ENCODE measurements at places on chromosomes 5 and 9. TPM values are rescaled to one million over a fixed set of nuclear protein-coding genes. Genes with fewer than 3 reads are reported as not detected.
A peak's percentile ranks its signal among the peaks of the same experiment; 100 is the strongest.

DNA sequence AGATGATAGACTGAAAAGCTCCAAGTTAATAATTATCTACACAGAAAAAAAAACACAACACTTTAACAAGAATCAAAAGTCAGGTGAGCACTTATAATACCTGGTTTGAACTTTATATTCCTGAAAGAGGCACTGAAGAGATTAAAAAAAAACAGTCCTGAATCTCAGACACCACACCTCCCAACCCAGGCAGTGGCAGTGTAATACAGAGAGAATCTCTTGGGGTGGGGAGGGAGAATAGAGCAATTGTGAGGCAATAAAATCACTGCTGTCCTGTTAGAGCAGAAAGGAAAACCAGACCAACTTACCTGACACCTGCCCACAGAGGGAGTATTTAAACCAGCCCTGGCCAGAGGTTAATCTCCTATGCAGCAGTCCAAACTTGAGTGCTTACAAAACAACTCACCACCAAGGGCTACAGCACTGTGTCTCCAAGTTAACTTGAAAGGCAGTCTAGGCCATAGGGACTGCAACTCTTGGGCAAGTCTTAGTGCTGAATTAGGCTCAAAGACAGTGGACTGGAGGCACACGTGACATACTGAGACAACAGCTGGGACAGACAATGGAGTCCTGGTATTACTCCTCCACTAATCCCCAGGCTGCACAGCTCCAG lies 54.2 kb downstream of the SLCO4C1 start:
- DNase-seq, result no peak

- DNase-seq, result peak; percentile 96
These were observed at the start of gene ZNF879 for GRCh38 chr5:179023528-179024189. ZNF879 (plus strand) TSS chr5:179023804; CDS start chr5:179025005, 1,201 bp downstream.

DNA sequence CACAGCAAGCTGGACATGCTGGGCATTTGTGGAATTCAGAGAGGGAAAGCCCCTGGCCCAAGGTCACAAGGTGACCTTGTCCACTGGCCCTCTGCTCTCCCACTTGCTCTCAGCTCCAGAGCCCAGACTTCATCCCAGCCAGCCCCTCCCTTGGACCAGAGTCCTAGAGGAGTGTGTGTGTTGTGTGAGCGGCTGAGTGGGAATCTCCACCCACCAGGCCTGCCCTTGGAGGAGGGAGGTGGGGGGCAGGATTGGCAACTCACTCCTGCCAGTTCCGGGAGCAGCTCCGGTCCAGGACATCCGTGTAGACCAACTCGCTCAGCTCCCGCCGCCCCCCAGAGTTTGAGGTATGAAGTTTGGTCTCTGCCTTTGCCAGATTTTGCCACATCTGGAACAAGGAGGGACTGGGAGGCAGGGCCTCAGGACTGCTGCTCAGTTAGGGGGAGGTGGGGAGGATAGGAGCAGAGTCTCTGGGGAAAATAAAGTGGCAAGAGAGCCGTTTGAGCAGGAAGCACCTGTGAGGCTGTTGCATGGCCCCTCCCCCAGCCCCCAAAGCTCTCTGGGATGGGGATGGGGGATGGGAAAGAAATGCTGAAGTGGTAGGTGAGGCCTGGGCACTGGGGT lies 1.4 kb downstream of the MZB1 start:
- DNase-seq, result no peak

DNA sequence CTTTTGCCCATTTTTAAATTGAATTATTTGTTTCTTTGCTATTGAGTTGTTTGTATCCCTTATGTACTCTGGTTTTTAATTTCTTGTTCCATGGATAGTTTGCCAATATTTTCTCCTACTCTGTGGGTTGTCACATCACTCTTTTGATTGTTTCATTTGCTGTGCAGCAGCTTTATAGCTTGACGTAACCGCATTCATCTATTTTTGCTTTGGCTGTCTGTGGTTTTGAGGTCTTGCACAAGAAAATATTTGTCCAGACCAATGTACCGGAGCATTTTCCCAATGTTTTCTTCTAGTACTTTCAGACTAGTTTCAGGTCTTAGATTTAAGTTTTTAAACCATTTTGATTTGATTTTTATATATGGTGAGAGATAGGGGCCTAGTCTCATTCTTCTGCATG lies 36.2 kb upstream of the ZNF366 start:
- DNase-seq, result no peak

DNA sequence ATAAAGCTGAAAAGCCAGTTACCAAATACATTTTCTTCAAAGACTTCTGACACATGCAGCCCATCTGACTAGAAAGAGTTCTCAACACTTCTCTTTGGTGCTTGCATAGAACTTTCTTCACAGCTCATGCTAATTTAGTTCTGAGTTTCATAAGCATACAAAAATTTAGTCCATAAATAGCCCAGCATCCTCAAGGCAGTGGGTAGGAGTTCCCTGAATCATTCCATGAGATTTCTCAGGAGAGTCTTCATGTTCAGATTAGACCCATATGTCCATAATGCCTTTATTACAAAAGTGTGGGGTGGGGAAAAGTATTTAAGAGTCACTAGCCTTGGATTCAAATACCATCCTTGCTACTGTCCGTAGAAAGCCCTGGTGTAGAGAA lies 290.2 kb upstream of the RGMB start:
- DNase-seq, result no peak

DNA sequence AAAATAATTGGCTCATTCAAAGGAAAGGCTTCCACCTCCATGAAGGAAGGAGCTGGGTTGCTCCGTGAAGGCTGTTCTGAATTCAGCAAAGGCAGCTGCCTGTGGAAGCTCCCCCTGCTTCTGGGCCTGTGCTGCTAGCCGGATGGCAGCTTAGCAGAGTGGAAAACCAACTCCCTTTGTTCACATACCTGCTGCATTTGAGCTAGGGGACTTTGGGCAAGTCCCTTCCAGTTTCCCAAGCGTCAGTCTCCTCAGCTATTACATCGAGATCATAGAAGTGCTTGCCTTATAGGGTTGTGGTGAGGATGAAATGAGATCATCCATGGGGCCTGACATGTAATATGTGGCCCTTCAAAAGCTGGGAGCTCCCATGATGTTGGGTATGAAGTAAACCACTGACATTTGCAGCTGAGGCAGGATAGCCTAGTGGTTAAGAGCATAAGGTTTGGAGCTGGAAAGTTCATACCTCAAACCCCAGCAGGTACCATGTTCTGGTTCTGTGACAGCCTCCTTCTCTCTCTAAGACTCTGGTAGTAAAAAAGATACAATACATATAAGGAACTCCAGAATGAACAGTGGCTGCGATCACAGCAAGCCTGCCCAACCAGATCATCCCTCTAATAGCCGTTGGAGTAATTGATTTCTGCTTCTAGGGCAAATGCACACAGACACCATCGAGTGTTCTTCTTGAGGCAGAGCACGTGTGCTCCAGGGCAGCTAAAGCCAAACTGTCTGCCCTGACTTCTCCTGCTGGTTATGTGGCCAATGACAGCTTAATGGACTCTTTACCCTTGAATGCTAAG lies 11.0 kb upstream of the DENND1A start:
- DNase-seq, result no peak

DNA sequence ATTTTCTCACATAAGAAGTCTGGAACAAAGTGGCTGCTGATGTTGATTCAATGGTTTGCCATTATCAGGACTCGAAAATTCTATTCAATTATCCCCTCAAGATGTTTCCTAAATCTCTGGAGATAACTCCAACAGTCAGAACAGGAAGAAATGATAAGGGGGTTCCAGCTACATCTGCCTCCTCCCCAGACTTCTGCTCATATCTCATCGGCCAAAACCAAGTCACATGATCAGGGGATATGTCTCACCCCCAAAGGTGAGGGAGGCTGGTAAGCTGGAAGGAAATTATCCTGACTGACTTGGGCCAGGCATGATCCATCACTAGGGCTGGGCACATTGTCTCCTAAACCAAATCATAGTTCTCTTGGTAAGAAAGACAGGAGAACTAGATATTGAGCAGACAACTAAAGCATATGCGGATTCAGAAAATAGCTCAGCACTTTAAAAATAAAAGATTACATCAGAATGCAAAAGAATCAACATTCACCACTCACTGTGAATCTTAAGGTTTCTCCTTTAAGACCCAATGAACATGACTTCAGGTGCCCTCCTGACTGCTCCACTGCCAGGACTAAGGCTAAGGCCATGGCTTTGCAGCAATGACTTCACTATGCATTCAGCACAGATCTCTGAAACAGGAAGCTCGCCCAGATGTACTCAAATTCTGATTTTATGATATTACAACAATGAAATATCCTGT lies 306.3 kb downstream of the ENC1 start:
- no peak for DNase-seq

GRCh38 chr9:7791394-7791793 lies 8.2 kb downstream of the DMAC1 start:
- DNase-seq, result no peak

DNA sequence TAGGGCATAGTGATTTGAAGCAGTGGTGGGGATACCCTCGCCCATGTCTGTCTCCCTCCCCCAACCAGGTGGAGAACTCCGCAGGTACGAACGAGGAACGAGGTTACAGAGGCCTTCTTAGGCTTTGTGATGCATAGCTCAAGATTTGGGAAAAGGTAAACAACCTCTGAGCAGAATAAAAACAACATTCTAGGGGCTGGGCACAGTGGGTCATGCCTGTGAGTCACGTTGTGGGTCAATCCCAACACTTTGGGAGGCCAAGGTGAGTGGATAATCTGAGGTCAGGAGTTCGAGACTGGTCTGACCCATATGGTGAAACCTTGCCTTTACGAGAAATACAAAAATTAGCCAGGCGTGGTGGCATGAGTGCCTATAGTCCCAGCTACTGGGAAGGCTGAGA lies 3.6 kb upstream of the LCP2 start:
- DNase-seq, result no peak

DNA sequence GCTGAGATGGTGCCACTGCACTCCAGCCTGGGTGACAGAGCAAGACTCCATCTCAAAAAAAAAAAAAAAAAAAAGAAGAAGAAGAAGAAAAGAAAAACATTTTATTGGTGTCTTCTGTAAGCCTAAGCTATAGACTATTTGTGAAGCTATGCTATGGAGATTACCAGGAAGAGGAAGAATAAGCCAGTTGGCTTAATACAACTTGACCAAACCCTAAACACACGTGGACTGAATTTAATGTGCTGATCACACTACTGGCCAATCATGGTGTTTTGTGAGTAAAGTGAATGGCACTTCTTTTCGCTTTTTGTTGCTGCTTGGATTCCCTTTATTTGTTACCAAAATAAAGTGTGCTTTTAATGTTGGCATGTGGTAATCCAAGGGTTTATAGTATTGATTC lies 49.9 kb downstream of the GGTA1 start:
- no peak for DNase-seq

GRCh38 chr9:137253717-137254623 lies 1.2 kb upstream of the NELFB start:
- no peak for DNase-seq

GRCh38 chr9:2928411-2928810 lies 84.5 kb upstream of the PUM3 start:
- DNase-seq, result no peak

Gene STPG3
- 0.69 TPM for total RNA-seq

Gene IL9
- total RNA-seq, result not detected

Gene SEMA6A
- 6.4 TPM for total RNA-seq
